ENCODE measurements at places on chromosomes 16 and 17. TPM values are rescaled to one million over a fixed set of nuclear protein-coding genes. Genes with fewer than 3 reads are reported as not detected.

Gene PTX4
- total RNA-seq: not detected

Gene HES7
- 2.5 TPM for total RNA-seq

Gene UNC13D
- total RNA-seq: 3.8 TPM

Gene CLDN7
- 0.71 TPM for total RNA-seq

Gene CCDC40
- total RNA-seq: 5.9 TPM

Gene TP53TG3
- 0.45 TPM for total RNA-seq

Gene SPIRE2
- total RNA-seq: 6.6 TPM

Gene GPRC5C
- 72.7 TPM for total RNA-seq

Gene STAT5A
- 5.3 TPM for total RNA-seq

Gene C16orf78
- total RNA-seq: not detected

Gene STX1B
- total RNA-seq: 1.5 TPM

Gene LPCAT2
- total RNA-seq: 5.7 TPM

Gene RASL10B
- total RNA-seq: 0.09 TPM

Gene SPPL2C
- not detected for total RNA-seq

Gene SEZ6
- not detected for total RNA-seq

Gene CLCN7
- 78.1 TPM for total RNA-seq

Gene CACNG1
- not detected for total RNA-seq

Gene BRICD5
- total RNA-seq: 4.8 TPM

Gene CACNG5
- not detected for total RNA-seq

Gene USP6
- total RNA-seq: not detected

Gene SHISA9
- total RNA-seq: not detected

Gene ACSM5
- not detected for total RNA-seq

Gene SULT1A2
- 0.08 TPM for total RNA-seq

Gene ASPHD1
- total RNA-seq: 30.1 TPM

Gene FOXC2
- 2.4 TPM for total RNA-seq

Gene HAP1
- total RNA-seq: 1.7 TPM

Gene PYDC1
- total RNA-seq: not detected

Gene XYLT1
- total RNA-seq: 0.67 TPM

Gene DNASE1
- 3.9 TPM for total RNA-seq

Gene SOX15
- total RNA-seq: 0.18 TPM

Gene OTOA
- total RNA-seq: 0.05 TPM

Gene CDIP1
- 11.7 TPM for total RNA-seq

Gene SNAI3
- total RNA-seq: not detected

Gene KAT8
- 40.2 TPM for total RNA-seq

Gene NPW
- 1.0 TPM for total RNA-seq

Gene CCL7
- 0.62 TPM for total RNA-seq

Gene MEAK7
- 59.6 TPM for total RNA-seq

Gene BAHCC1
- 9.8 TPM for total RNA-seq

Gene RTN4RL1
- total RNA-seq: 3.2 TPM

Gene AARSD1
- total RNA-seq: 54.2 TPM

Gene TPPP3
- total RNA-seq: 14.0 TPM

Gene PPP1R1B
- total RNA-seq: not detected

Gene NPIPA5
- total RNA-seq: 0.75 TPM

Gene NOG
- total RNA-seq: 1.4 TPM

Gene KRT31
- total RNA-seq: not detected

Gene ZNF423
- 0.11 TPM for total RNA-seq

Gene C16orf96
- total RNA-seq: not detected

Gene PPY
- total RNA-seq: not detected

Gene LIMD2
- total RNA-seq: 14.3 TPM

Gene CACNG3
- total RNA-seq: not detected

Gene OXLD1
- total RNA-seq: 32.0 TPM

Gene SLC5A11
- 0.40 TPM for total RNA-seq

Gene AANAT
- total RNA-seq: 0.51 TPM

Gene MT1F
- 10.9 TPM for total RNA-seq

Gene HGS
- 187 TPM for total RNA-seq
